Adrenal gland (tissue), 19 donors: ENCODE measurements at places on chromosomes 2 and 18. TPM values are rescaled to one million over a fixed set of nuclear protein-coding genes. Genes with fewer than 3 reads are reported as not detected.
A peak's percentile ranks its signal among the peaks of the same experiment; 100 is the strongest.

DNA sequence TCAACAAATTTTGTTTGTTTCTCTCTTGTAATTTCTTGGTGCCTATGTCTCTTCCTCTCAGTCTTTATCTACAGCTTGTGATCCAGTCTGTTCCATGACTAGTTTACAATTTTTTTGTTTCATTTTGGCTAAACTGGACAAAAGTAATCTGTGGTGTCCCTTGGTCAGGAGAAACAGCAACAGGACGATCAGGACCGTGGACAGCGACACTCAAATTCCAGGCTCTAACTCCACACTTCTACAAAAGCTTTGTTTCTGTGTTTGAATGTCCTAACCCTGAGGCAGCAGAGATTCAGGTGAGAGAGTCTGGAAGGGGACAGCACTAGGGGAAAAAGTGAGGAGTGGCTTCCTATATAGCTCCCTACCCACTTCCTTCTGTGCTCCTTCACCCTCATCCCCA lies 593.3 kb upstream of the FANCL start:
- peak; percentile 20 for DNase-seq

The TMEM127 gene
- total RNA-seq: 57.7 TPM

The HJURP gene
- 1.2 TPM for total RNA-seq

DNA sequence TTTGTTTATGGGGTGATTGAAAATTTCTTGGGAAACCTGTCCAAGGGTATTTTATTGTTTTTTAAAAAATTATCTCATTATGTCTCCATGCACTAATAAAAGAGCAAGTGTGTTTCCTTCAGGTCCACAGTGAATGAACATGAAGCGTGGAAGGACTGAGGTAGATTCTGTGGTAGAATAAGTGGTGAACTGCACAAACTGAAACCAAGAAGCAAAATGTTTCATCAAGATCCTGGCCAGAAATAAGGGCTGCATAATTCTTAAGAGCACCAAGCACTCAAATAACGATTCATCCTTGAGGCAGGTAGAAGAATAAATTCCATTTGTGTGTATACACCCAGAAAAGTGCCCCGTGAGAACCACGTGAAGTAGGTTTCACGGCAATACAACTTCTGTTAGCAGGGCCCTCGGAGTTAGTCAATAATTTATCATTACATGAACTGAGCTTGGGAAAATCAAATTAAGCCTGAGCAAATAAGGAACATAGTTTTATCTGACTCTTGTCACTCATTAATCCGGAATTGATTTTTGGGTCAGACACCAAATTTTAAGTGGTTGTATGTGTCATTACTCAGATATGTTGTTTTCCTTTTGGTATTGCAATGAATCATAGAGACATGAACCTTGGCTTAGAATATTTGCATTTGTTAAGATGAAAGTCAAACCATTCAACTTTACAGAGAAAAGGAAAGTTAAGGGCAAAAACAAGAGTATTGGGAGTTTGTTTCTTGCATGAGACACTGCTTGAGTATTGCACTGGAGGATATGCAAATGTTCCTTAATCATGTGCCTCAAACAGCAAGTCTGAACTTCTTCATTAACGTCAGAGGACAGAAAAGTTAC lies 472.6 kb upstream of the NETO1 start:
- DNase-seq: no peak

- peak; percentile 41 for DNase-seq
These were observed 13.7 kb downstream of the ADRA2B start for GRCh38 chr2:96102596-96103186.

The CNGA3 gene
- 0.11 TPM for total RNA-seq

DNA sequence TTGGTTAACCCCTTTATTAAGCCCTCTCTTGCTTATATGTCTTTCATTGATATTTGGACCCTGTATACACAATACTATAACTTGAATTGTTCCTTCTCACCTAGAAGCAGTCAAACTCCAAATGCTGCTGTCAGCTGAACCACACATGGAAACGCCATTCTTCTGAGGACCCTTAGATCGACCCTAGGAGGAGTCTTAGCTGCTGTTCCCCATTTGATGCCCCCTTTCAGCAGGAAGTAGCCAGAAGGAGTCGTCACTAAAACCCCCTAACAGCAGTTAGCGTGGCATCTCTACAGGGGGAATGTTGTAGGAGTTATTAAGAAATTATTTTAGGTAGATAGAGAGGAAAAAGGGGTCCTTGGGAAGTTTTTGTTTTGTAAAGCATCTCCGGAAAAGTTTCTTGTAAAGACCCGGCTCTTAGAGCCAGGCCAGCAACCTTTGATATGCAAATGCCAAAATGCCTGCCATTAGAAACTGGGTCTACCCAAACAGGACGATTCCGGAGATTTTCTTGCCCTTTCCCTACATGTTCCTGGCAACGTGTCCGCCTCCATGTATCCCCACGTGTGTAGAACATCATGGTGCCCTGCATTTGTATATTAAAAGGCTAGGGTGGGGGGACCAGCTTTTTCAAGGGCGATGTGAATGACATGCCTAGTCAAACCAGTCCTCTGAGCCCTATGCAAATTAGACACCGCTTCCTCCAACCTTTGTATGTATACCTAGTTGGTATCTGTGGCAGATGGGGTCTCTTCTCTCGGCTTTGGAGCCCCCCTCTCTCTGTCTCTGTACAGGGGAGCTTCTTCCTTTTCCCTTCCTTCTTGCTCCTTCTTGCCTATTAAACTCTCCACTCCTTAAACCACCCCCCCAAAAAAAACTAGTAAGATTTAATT lies 638.4 kb upstream of the POU3F3 start:
- no peak for DNase-seq

The ORMDL1 gene
- total RNA-seq: 34.7 TPM

DNA sequence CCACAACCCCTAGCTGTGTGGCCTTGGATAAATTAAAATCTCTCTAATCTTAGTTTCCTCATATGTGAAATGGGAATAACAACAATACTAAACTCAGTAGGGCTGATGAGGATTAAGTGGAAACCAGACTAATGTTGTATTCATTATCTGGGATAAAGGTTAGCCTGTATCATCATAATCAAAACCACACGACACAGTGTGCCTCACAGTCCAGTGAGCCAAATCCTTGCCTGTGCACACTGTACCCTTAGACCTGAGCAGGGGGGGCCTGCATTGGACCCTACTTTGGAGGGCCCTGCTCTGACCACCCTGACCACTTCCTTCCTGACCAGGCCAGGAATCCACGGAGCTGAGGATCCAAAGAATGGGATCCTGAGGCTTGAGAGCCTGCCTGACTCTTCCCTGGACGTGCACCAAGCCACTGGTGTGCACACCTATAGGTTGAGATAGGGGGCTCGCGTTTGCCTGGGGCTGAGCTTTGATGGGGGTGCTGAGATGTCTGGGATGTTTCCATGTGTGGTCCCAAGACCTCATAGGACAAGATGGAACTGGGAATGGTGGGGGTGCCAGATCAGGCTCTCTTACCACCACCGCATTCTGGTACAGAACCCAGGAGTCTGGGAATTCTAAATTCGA lies 69.7 kb downstream of the TGOLN2 start:
- no peak for DNase-seq

DNA sequence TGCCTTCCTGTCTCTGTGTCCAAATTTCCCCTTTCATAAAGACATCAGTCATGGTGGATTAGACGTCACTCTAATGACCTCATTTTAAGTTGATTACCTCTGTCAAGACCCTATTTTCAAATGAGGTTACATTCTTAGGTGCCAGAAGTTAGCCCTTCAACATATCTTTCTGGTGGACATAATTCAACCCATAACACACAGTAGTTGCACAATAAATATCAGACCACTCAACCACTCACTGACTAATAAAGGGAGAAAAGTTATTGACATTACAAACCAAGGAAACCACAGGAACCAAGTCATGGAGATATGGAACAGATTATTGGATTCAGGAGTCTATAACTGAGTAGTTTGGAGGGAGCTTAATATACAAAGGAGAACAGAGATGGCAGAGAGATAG lies 377.4 kb upstream of the ACVR2A start:
- no peak for DNase-seq

DNA sequence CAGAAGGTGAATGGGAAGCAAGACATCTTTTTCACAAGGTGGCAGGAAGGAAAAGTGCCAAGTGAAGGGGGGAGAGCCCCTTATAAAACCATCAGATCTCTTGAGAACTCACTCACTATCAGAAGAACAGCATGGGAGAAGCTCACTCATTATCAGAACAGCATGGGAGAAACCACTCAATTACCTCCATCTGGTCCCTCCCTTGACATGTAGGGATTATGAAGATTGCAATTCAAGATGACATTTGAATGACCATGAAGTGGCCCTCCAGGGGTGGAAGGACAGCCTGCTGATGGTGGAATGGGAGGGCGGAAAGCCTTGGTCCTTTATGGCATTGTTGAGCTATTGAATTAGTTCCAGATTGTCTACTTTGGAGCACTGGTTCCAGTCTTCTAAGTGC lies 413.0 kb upstream of the MEX3C start:
- no peak for DNase-seq

- no peak for DNase-seq
These were observed 227.7 kb downstream of the GPD2 start for GRCh38 chr2:156663757-156664409.

DNA sequence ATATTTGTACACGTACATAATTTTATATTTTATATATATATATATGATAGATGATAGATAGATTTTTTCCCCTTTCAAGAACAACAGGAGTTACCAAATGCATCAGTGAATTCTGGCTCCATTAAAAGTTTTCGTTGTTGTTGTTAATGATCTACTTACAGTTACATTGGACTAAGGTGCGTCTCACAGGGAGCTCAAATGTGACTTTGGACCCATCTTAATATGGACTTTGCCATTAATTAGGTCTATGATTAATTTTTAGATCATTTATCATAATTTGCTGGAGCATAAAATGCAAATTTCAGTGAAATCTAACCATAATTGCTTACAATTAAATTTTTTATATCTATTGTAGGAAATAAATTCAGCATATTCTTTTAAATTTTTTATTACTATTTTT lies 261.6 kb downstream of the NRXN1 start:
- no peak for DNase-seq

DNA sequence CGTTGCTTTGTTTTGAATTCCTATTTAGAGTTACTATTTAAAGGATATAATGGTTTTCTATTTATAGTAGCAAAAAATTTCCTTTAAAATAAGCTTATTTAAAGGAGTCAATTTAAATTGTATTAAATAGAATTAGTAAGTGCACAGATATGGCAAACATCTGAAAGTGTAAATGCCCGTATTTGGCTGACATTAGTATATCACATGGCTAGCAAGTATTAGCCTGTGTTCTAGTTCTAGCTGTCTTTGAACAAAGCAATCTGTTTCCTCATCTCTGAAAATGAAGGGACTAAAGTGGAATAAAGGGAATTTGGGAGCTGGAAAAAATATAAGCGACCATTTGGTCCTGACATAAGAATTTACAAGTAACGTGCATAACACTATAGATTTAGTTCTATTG lies 32.2 kb downstream of the PELI1 start:
- no peak for DNase-seq

DNA sequence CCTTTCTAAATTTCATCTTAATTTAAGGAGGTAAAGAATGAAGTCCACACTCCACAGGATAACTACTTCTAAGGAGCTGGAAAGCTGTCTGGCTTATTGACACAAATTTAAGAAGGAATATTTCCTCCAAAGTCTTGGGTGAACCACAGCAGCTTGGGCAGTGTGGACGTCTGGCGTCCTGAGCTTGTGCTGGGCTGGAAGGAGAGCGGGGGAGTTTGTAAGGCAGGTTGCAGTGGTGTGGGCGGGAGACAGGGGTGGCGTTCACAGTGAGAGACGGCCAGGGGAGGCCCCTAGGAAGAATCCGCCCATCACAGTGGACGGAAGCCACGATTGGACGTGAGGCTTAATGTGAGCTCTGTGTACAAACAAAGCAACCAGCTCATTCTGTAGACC lies 25.7 kb downstream of the ADI1 start:
- DNase-seq: peak; percentile 78

DNA sequence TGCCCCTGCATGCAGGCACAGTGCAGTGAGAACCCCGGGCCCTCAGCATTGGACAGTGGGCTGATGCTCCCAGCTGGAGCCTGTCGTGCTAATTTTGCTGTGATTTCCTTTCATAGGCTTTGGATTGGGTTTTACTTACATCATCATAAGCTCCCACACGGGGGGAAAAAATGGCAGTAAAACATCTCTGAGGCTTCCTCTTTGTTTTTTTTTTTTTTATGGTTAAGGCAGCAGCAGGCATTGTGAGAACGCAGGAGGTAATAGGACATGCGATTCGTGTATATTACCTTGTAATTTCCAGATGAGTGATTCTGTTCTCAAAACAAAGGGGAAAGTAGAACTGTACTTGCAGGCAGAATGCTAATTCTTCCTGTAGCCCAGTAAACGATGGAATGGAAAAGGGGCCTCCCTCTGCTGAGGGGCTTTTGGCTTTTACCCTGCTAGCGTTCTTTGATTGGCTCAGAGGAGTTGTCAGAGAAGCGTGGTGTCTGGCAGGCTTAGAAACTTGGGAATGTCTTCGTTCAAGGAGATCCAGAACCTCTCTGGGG lies 89.7 kb downstream of the NPAS2 start:
- DNase-seq: no peak

- no peak for DNase-seq
These were observed 151.8 kb downstream of the SH3RF3 start for GRCh38 chr2:109280804-109281203.

The CIB4 gene
- total RNA-seq: 6.9 TPM

DNA sequence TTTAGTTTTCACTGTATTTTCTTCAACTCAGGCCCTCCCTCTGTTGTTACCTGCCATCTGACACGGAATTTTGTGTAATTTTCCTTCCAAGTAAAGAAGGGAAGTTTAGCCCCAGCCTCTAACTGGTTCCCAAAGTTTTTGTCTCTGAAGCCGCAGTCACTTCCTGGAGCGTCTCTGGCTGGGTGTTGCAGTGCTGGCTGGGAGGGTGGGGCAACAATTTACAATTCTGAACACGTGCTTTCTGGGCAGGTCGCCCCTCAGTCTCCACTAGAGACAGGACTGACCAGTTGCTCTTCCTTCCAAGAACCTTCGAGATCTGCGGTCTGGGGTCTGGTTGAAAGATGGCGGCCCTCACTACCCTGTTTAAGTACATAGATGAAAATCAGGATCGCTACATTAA lies 3.5 kb downstream of the CNDP2 start:
- DNase-seq: peak; percentile 44

The FBXO48 gene
- 0.42 TPM for total RNA-seq

DNA sequence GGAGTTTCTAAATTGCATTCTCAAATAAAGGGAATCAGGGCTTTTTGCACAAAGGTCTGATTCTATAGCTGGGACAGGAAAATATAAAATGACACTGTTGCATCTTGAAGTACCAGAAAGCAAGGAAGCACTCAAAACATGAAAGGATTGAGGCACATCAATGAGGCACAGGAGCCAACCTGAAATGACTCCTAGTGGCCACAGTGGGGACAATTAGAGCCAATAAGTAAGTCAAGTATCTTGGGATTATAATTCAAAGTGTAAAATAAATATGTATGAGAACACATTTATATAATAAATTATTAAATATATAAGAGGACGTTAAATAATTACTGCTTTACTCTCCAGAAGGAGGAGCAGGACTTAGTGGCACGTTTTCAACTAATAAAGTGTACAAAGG lies 1259.5 kb upstream of the CDH2 start:
- no peak for DNase-seq

- no peak for DNase-seq
These were observed 4.5 kb upstream of the TMSB10 start for GRCh38 chr2:84900971-84901370.
